ENCODE measurements at places on chromosomes 6 and 20.

- DNase-seq: no peak
Observed at GRCh38 chr6:48016020-48016755, 94.8 kb downstream of the PTCHD4 start.

DNA sequence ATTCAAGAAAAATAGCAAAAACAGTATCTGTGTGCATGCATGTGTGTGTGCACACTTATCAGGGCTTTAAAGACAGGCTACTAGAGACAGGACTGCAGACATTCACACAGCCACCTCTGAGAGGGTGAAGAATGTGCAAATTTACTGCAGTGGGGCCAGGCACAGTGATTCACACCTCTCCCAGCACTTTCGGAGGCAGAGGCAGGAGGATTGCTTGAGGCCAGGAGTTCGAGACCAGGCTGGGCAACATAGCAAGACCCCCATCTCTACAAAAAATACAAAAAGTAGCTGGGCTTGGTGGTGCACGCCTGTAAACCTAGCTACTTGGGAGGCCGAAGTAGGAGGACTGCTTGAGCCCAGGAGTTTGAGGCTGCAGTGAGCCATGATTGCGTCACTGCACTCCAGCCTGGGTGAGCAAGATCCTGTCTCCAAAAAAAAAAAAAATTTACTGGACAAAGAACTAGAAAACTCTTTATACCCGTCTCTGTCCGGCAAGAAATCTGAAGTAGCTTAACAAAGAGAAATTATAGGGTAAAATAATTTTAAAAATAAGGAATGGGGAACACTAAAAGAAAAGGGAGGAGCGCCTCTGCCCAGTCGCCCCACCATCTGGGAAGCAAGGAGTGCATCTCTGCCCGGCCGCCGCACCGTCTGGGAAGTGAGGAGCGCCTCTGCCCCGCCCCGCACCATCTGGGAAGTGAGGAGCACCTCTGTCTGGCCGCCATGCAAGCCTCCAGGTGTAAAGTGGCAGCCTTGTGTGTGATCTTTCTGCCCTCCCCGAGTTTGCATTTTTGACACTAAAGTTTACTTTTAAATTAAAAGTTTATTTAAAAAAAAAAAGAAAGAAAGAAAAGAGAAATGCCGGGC is 105.1 kb downstream of the ZMYND8 start:
- no peak for DNase-seq

DNA sequence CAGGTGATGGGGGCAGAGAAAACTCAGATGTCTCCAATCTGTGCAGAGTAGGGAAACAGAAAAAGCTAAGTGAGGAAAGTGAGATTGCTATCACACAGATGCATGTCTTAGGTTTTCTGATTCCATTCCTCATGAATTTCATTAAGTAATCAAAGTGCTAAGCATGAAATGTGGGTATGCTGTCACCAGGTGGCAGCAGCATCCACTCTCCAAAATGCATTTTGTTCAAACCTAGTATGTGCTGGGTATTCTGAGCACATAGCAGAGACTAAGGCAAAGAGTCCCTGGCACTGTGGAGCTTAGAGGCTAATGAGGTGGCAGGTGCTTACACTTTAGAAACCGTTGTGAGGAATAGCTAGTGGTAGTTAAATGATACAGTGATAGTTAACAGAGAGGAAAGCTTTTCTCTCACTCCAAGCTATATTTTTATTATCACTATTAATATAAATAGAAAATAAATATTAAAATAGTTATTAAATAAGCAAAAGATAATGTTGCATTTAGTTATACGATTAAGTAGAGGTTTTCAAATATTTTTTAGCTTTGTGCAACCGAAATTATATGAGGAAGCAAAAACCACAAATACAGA is 179.5 kb downstream of the CDH26 start:
- DNase-seq: peak; percentile 58

- DNase-seq: peak; percentile 14
Observed at GRCh38 chr6:39927159-39927558, 7.1 kb downstream of the MOCS1 start.

All from Calu3 (cell line).